Stimulated activated CD4-positive, alpha-beta T cell treated with anti-CD3 and anti-CD28 coated beads, Interleukin-4, amount 100 ng/mL, for 1 hour (primary cell): ENCODE measurements at places on chromosomes 16 and 17.
A peak's percentile ranks its signal among the peaks of the same experiment; 100 is the strongest.

DNA sequence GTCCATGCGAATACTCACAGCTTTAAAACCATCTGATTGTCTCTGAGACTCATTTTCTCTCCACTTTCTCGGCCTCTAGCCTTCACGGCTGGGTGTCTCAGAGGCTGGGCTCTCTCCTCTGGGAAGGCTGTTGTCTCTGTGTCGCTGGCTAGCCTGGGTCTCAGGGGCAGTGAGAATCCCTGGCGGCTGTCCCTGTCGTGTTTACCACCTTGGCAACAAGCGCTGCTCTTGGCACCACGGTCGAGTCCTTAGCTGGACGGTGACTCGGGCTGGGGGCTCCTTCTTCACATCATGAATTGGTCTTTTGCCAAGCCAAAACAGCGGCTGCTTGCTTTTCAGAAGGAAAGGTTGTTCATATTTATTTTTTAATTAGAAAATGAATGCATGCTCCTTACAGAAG, 81.1 kb downstream of the MSI2 start:
- no peak for DNase-seq

DNA sequence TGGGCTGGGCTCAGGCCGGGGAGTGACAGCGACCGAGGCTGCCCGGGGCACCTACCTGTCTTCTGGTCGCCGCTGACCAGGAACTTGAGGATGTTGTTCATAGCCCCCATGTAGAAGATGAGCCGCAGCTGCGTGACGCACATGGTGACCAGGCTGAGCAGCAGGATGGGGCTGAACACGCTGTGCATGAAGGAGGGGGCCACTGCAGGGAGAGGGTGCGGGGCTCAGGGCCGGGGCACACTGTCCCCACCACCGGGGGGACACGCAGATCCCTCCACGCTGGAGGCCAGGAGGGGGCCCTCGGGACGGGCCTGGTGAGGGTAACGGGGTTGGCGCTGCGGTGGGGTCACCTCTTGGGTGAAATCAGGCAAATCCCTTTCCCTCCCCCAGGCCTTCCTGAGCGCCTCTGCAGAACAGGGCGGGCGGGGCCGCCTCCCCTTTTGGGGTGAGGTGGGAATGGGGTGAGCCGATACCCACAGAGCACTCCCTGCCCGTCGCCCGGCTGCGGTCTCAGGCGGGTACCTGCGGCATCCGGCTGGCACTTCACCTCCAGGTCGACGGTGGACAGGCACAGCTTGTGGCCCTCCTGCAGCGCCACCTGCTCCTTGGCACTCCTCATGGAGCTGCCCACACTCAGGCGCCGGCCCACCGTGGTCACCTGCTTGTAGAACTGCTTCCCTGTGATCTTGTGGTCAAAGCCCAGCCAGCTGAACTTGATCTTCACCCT, 28.3 kb upstream of the PITPNA start:
- DNase-seq, result no peak

DNA sequence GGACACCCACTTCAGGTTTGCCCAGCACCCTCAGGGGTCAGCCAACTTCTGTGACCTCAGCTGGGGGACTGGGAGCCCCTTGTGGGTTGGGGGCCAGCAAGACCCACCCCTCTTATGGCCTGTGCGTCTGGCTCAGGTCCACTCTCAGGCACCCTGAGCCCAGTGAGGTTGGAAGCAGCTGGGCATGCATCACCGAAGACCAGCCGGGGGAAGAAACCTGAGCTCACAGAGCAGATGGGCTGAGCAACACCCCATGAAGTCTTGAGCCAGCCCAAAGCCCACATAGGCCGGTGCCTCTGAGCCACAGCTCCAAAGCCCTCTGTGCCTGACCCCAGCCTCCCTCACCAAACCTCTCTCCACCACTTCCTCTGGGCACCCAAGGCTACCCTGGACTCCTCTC, 166.7 kb downstream of the RBFOX3 start:
- DNase-seq, result no peak

GRCh38 chr17:49341356-49341755, 20.7 kb downstream of the ZNF652 start:
- DNase-seq, result no peak

GRCh38 chr16:450785-451512, 25.5 kb downstream of the RAB11FIP3 start:
- DNase-seq, result no peak

- no peak for DNase-seq
These were observed 31.3 kb upstream of the ANKRD40CL start for GRCh38 chr17:50798424-50799288.

DNA sequence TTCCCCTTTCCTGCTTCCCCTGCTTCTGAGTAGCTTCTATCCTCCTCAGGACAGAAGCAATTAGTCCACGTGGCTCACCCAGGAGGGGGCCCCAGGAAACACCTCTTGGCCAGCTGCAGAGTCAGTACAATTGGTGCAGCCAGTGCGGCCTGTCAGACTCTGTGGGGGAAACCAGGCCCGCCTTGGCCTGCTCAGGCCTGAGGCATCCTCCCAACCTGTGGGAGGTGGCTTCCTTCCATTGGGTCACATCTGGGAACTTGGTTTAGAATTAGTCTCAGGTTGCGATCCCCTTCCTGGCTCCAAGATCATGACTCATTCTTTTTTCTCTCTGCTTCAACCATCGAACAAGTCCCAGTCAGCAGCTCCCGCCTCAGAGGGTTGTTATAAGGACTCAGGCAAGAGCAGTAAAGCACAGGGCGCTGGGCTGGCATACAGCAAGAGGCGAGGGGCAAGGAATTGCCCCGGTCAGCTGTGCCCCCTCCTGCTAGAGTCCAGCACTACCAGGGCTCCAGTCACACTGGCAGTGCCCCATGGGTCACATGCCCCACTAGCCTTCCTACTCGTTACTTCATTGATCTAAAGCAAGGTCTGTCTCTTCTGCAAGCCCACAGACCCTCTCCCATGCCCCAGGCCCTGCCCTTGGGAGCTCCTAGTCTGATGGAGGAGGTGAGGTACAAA, 8.1 kb upstream of the EPX start:
- no peak for DNase-seq

- DNase-seq, result no peak
These were observed 36.6 kb downstream of the CYLD start for GRCh38 chr16:50778284-50779163.

DNA sequence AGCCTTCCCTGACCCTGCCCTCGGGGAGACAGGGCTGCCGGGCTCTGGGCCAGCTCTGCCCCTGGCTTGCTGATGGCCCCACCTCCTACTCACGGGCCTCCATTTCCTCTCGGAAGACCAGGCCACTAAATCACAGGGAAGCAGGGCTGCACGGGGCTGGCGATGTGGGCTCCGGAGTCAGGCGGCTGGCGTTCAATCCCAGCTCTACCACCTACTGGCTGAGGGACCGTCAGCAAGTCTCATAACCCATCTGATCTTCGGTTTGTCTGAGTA, 113.4 kb downstream of the AMFR start:
- no peak for DNase-seq

- no peak for DNase-seq
These were observed 27.1 kb downstream of the OGFOD1 start for GRCh38 chr16:56478281-56479049.

DNA sequence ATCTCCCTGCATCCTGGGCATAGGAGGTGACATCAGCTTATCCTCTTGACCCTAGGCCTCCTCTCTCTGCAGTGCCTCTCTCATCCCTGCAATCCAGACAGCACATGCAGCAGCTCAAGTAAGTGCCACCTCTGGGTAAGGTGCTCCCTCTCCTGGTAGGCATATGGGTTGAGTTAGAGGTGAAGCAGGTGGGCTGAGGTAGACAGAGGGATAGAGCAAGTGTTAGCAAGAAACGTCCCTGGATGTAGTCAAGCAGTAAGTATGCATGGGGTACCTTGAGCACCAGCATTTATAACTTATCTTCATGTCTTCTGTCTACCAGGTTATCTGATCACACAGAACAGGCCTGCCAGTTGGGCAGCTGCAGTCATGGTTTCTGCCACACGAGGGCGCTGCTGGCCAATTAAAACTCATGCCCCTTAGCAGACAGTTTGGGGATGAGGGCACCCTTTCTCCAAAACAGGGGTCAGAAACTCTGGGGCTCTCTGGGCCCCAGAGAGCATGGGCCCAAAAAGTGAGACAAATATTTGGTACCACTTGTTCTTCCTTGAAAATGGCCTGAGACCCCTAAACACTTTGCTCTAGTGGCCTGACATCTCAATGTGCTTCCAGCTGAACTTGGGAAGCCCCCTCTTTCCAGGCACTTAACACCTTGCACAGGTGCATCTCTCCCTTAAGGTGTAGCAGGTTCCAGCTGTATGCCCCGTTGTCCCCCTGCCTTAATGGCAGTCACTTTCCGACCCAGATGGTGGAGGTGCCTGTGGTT, 59.8 kb downstream of the NEUROD2 start:
- peak; percentile 78 for DNase-seq

- DNase-seq, result no peak
These were observed 25.0 kb downstream of the CDK12 start for GRCh38 chr17:39486242-39486641.

DNA sequence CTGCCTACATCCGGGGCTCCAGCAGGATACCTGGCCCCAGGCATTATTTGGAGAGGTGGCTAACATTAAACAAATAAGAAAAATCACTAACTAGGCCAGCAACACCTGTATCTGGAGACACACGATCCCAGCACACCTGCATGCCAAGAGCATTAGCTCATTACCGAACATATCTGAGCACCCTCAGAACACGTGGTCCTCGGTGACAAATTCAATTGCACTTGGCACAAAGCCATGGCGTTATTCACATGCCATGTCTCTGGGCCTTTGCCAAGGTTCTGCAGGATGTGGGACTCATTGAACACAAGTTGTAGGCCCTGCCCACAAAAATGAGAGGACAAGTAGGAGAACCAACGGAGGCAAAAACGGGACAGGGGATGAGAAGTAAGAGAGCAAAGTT, 552.3 kb downstream of the TOX3 start:
- no peak for DNase-seq

GRCh38 chr16:50848755-50849514, 107.0 kb downstream of the CYLD start:
- no peak for DNase-seq

- DNase-seq, result no peak
These were observed 8.6 kb downstream of the RPGRIP1L start for GRCh38 chr16:53695070-53695469.

- no peak for DNase-seq
These were observed 1.1 kb downstream of the SGF29 start for GRCh38 chr16:28554634-28555423.

- DNase-seq, result no peak
These were observed 92.8 kb downstream of the RBFOX3 start for GRCh38 chr17:79517827-79518584.

DNA sequence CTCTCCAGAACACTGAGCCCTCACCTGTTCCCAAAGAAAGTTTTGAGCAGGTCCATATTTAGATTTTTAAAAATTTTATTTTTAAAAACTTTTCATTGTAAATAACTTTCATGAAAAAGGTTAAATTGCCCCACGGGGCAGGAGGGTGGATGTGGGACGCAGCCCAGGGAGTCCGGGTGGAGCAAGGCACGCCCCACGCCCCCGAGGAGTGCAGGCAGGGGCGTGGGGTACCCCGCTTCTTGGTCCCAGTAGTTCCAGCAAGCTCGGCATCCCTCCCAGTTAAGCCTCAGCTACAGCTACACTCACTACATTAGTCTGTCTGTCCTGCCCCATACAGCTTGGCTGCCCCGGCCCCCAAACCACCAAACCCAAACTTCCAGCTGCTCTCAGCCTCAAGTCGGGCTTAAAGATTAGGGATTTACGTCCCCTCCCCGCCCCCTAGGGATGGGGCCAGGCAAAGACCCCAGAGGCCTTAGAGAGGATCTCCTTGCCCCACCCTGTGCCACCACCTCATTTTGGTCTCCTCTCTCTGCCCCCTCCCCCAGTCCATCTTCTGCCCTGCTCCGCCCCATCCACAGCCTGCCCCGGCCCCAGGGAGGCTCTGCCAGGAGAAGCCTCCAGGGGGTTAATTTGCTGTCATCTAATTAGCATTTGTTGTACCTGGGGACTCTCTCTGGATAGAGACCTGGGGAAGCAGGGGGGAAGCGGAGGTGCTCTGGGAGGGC, 4.6 kb downstream of the FOXJ1 start:
- no peak for DNase-seq

DNA sequence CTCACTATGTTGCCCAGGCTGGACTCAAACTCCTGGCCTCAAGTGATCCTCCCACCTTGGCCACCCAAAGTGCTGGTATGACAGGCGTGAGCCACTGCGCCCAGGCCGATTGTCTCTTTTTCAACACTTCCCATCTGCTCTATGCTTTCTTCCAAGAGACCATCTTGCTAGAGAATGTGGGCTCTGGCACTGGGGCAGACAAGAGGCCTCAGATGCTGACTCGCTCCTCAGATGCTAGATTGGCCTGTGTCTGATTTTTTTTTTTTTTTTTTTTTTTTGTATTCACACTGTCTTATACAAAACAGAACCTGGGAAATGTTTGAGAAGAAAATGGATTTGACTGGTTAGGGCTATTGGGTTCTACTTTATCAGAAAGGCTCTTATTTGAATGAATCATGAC, 58.2 kb downstream of the CYB5D2 start:
- no peak for DNase-seq

DNA sequence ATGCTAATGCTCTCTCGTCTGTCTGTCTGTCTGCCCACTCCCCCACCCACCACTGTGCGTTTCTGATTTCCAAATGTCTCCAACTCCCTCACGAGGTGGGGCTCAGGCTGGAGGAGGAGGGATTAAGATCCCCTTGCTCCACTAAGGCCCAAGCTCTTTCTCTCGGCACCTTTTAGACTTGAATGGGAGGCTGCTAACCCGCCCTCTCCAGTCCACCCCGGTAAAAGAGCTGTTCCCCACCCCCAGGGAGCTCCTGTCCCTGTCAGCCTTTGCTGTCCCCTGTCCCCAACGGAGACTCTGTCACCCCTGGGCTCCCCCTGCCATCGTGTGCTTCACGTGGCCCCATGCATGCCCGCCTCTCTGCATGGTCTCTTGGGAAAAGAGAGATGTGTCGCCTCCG, 68.5 kb upstream of the PLCG2 start:
- DNase-seq, result no peak

DNA sequence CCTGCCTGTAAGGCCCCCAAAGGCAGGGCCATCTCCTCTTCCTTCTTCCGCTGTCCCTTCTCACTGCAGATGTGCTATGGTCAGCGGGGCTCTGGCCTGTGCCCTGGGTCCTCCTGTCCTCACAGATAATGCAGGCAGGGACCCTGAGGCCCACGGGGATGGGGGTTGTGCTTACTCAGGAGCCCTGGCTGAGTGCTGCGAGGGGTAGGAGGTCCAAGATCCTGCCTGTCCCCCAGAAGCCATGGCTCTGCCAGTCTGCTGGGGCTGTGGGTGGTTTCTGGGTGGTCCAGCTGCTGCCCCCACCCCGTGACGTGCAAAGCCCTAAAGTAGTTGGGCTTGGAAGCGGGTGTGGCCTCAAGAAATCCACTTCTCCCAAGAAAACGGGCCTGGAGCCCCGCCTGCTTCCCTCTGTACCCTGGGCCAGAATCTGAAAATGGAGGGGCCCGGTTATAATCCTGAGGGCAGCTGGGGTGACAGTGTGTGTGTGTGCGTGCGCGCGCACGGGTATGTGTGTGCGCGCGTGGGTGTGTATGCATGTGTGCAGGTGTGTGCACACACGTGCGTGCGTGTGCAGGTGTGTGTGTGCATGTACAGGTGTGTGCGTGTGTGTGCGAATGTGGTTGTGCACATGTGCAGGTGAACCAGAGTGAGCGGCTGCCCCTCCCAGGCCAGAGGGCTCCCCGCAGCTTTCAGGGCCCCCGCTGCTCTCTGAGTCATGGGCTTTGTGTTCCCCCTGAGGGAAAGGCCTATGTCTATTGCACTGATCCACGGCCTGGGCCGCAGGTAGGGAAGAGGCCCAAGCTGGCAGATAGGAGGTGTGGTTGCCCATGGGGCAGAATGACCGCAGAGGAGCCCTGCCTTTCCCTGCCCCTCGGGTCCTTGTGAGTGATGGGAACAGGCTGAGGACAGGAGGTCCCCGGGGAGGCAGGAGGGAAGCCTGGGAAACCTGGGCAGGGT, 13.8 kb downstream of the SPNS2 start:
- no peak for DNase-seq

GRCh38 chr17:6642592-6642991, 1.7 kb downstream of the TXNDC17 start:
- no peak for DNase-seq
